Natural killer cell (primary cell): ENCODE measurements at places on chromosomes 12 and 14.
A peak's percentile ranks its signal among the peaks of the same experiment; 100 is the strongest.

GRCh38 chr12:47730341-47730744 lies 5.1 kb upstream of the ENDOU start:
- DNase-seq: no peak

GRCh38 chr12:41772478-41772877 lies 372.2 kb downstream of the GXYLT1 start:
- no peak for DNase-seq

DNA sequence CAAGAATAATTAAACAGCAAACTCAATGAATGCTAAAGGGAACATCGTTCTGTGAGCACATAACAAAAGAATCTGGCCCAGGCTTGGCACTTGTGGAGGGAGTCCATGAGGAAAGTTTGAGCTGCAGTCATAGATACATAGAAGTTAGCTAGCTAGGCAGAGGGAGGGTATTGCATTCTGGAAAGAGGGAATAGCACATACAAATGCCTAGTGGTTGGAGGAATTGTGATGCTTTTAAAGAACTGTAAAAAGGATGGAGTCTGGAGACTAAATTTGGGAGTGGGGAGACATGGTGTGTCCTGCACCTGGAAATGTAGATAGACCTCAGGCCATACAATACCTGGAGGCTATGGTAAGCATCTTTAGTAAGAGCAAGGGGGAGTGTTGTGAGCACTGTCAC lies 24.0 kb downstream of the SLC35E3 start:
- DNase-seq: no peak

DNA sequence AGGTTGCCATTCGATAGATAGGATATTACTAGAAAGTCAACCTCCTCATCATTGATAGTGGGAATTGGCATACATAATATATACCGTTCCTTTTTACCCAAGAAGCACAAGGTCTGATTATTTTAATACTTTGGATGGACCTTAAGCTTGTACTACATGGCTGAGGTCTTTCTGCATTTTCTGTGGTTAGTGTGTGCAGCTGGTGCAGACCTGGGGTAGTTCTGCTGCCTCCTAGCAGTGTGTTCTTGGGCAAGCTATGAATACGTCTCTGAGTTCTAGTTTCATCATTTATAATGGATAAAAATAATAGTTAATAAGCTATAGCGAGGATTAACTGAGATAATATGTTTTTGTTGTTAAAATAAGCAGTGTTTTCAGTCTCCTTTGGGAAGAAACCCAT lies 2.2 kb downstream of the ZDHHC17 start:
- DNase-seq: no peak

DNA sequence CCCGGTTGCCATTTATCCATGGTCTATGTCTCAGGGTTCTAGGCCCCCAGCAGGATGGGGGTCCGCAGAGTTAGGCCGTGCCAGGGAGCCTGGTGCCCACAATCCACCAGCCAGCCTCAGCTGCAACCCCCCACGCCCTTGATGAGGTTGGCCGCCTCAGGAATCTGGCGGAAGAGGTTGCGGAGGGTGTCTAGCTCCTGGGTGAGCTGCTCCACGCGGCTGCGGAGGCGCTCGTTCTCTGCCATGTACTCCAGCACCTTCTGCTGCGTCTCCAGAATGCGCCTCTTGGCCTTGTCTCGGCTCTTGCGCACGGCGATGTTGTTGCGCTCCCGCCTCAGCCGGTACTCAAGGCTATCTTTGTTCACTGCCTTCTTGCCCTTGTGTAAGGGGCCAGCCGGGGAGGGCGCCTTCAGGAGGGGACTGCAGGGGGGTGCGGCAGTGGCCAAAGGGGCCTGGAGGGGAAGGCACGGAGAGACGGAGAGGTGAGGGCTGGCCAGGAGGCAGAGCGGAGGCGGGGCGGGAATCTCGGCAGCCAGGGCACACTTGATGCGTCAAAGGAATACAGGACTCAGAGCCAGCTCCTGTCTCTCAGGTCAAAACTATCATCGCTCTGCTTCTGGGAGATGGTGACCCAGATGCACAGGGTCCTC lies 1.6 kb downstream of the CEBPE start:
- DNase-seq: no peak

DNA sequence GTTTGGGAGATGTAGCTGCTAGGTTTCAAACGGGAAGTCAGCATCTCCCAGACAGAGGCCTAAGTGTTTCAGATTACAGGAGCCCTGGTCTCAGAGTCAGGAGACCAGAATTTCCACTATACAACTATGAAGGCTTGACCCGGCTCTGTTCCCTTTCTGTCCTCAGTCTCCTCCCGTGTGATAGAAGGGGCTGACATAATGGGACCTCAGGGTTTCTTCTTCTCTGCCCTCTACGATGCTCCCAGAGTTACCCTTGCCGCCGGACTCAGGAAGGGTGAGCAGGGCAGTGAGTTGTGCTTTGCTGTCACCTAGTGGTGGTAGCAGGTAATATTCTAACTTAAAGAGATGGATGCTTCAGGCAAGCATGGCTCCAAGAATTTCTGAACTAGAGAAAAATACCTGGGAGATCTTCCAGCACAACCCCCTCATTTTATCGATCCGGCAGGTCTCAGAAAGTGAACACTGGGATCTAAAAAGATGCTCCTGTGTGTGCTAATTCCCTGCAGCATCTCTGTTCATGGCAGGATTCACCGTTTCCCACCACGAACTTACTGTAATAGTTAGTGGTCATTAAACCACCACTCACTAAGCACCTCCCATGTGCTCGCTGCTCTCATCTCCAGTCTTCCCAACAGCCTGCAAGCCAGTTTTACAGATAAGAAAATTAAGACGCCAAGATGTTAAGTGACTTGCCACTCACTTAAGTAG lies 84.4 kb downstream of the VWF start:
- peak; percentile 79 for DNase-seq

DNA sequence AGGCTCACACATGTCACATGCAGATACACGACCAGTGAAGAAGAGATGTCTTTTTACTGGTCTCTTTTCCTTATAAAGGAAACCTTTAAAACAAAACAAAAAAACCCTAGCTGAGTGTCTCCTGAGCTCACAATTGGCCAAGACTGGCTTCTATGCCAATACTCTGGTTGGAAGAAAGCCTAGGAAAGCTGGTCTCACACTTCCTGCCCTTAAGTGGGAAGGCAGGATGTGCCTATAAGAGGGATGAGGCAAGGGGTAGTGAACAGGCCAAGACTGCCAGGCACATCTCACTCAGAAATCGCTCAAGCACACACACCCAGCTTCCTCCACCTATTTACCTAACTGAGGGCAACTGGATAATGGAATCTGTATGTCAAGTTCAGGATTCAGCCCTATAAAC lies 50.0 kb downstream of the SOCS2 start:
- DNase-seq: no peak

GRCh38 chr12:116922194-116922897 lies 11.6 kb downstream of the FBXW8 start:
- DNase-seq: no peak
